ENCODE measurements at places on chromosomes 12 and 14. TPM values are rescaled to one million over a fixed set of nuclear protein-coding genes. Genes with fewer than 3 reads are reported as not detected.

Gene SERPINA3
- 392 TPM for total RNA-seq

Gene CD163
- 30.1 TPM for total RNA-seq

DNA sequence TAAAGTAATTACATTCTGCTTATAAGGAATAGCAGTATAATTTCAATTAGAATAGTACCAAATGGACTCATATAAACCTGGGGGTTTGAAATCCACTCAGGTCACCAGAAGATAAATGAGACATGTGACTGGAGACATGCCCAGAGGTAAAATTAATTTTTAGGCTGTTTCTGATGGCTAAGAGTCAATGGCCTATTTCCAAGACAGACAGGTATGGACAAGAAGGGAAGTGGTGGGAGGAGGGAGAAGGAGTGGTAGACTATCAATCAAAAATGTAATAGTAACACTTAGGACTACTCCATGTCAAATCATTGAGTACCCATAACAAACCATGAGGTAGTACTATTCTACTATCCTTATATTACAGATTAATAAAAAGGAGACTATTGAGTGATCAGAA is 544.0 kb downstream of the GALC start:
- no peak for DNase-seq

DNA sequence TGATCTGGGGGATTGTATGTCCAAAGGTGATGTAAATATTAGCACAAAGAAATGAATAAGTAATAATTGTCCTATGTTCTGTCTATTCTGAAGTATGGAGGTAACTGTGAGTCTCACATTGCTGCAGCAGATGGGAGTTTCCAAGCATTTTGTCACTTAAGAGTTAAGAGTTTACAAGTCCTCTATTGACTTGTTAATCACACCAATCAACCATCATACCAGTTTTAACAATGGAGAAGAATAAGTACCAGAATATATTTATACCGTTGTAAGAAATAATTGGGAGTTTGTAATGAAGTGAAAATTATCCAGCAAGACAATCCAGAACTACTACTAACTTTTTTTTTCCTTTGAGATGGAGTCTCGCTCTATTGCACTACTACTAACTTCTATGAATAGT is 139.1 kb downstream of the MDGA2 start:
- no peak for DNase-seq

DNA sequence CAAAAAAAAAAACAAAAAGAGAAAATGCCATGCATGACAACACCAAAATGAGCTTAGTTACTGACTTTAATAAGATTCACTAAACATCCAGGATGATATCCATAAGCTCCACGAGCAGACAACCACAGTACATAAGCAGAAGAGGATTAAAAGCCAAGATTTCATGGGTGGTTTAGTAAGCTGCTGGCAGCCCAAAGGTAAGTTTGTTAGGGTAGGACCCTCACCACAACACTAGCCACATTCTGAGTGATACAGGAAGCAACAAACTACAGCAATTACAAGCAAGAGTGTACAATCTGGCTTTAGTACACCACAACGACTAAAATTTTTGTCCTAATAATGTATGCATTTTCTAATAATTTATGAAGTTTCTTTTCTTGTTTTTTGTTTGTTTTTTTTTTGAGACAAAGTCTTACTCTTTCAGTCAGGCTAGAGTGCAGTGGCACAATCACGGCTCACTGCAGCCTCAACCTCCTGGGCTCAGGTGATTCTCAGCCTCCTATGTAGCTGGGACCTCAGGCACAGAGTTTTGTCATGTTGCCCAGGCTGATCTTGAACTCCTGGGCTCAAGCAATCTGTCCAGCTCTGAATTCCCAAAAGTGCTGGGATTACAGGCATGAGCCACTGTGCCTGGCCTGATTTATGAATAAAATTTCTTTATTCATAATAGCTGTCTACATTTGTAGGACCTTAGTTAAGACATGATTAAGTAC is 221.4 kb downstream of the MED13L start:
- no peak for DNase-seq

GRCh38 chr14:66231820-66232219 is 254.4 kb upstream of the CCDC196 start:
- no peak for DNase-seq

DNA sequence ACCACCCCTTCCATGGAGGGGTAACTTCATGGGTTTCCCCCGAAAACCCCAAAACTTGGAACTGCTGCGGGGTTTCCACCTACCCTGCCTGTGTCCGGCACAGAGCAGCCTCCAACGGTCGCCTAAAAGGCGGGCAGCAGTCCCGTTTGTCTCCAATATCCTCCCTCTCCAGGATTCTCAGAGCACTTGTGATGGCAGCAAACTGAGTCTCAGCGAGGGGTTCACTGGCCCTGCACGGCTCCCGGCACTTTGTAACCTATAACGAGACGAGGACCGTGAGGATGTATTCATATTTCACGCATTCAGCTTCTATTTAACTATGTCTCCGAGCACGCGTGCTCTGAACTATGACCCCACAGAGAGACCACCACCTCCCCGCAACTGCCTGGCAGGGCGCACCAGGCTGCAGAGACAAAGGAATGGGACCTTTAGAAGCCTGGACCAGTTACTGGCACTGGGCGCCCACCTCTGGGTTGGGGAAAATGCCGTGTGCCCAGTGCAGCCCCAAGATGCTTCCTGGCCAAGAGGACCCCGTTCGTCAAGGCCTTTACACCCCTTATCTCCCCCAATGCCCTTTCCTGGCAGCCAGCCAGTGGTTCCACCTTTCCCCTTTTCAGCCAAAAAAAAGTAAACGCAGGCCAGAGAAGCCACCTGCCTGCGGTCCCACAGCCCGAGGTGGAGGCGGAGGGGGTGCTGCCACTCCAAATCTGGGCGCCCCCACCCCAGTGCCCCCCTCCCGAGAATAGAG is 173.1 kb upstream of the RTL1 start:
- peak; percentile 23 for DNase-seq

GRCh38 chr12:52266514-52266913 is 7.9 kb upstream of the KRT86 start:
- no peak for DNase-seq

DNA sequence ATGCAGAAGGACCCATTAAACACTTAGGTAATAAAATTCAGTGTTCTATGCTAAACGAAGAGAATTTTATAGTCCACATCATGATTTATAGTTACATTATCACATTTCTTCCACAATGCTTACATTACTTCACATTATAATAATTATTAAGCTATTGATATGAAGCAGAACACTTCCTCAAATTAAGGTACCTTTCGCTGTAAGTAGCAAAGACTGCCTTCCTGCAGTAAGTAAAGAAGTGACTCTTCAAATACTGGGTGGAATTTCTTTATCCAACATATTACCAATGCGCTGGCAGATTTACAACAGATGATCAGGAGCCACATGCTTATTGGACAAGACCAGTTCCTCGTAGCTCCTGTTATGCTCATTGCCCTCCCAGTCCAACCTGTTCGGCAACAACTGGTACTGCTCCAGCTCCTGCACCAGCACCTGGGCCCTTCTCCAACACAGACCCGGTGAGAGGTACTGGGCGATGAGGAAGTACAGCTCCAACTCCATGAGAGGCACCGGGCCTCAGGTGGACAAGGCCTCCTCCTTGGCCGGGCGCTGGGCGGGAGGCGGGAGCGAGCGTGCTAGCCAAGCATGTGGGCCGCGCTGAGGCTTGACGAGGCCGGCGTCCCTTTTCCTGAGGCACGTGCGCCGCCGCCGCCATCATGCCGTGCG is 210.7 kb upstream of the ATP2B1 start:
- DNase-seq = peak; percentile 30

- no peak for DNase-seq
Observed at GRCh38 chr12:83660727-83661358, 974.1 kb downstream of the TMTC2 start.

- DNase-seq = no peak
Observed at GRCh38 chr14:63454436-63454835, 88.7 kb downstream of the PPP2R5E start.

Measured in stomach (tissue), 19 donors.